ENCODE measurements at places on chromosomes 11 and 22.

GRCh38 chr22:49896201-49896600, 22.0 kb downstream of the ALG12 start:
- no peak for DNase-seq

GRCh38 chr11:16778286-16778685, 39.8 kb downstream of the C11orf58 start:
- peak; percentile 51 for DNase-seq

DNA sequence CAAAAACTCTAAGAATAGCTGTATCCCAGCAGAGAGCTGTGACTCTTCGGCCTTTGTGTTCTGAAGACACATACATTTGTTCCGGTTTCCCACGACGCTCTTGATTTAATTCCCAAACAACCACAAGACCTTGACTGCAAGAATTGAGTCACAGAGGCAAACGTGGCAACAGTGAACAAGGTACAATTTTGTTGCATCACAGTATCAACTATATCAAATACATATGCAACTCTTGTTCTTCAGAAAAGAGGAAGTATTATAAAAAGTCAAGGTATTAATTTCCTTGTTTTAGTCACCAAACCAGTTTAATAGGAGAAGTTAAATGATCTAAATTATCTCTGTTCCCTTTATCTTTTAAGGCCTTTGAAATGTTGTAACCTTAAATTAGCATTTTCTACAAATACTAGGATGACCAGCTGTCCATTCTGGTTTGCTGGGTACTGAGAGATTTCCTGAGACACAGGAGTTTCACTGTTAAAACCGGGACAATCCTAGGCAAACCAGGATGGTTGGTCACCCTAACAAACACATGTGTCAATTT, 11.1 kb downstream of the HPS5 start:
- no peak for DNase-seq

- DNase-seq = no peak
These were observed 58.5 kb downstream of the GAB4 start for GRCh38 chr22:16949561-16949960.

GRCh38 chr11:64342869-64343745, 3.1 kb downstream of the CCDC88B start:
- DNase-seq = peak; percentile 57

Measured in NCI-H187 (cell line).